ENCODE measurements at places on chromosomes 6 and 20.

DNA sequence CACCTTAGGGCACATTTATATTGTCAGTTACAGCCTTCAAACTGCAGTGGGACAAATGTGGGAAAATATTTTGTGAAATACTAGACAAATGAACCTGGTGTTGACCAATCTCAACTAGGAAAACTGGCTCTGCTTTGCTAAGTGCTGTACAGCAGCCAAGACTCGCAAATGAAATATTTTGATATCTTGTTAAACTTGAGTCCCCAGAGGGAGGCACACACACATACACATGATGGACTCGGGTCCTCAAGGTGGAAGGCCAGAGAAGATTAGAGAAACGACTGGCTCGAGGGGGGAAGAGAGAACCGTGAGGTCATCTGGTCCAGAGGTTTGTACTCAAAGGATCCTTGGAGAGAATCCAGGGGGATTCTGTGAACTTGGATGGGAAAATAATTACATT is 67.3 kb upstream of the JAG1 start:
- no peak for DNase-seq

GRCh38 chr6:112054001-112054400 is at the start of gene CCN6:
TSS of gene CCN6 (plus strand) at chr6:112054104. CDS start at chr6:112054358, 254 bp downstream.
- DNase-seq, result no peak

GRCh38 chr6:126743076-126743475 is 375.4 kb upstream of the RSPO3 start:
- DNase-seq, result no peak

GRCh38 chr6:145290122-145290521 is 445.2 kb downstream of the EPM2A start:
- no peak for DNase-seq

DNA sequence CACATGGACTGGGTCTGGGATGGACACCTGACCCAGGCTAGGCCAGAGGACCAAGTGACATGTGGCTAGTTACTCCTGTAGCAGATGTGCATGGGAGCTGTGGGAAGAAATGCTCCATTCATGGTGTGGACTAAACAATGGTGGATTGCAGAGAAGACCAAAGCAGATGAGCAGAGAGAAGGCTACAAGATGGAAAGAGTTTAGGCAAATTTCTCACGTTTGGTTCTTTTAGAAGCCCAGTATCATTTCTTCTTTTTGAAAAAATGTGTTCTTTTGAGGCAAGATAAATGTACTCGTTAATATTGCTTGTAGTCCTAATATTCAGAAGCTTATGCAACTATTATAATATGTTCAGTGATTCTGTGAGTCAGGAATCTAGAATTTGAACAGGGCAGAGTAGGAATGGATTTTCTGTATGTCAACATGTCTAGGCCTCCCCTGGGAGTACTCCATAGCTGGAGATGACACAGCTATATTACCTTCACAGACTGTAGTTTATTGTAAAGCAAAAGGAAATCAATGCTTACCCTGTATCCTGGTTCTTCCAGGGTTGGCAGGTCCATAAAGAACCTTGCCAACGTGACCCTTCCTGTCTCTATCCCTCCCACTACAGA is 2.3 kb upstream of the BTN2A1 start:
- no peak for DNase-seq

GRCh38 chr6:126788861-126789365 is 329.6 kb upstream of the RSPO3 start:
- no peak for DNase-seq

- DNase-seq, result no peak
Observed at GRCh38 chr20:37584238-37584807, 56.6 kb upstream of the BLCAP start.
